Muscle of arm (tissue), 14 donors: ENCODE measurements at places on chromosomes 7 and 10. TPM values are rescaled to one million over a fixed set of nuclear protein-coding genes. Genes with fewer than 3 reads are reported as not detected.

GRCh38 chr10:1297566-1298301, 241.5 kb downstream of the WDR37 start:
- no peak for DNase-seq

DNA sequence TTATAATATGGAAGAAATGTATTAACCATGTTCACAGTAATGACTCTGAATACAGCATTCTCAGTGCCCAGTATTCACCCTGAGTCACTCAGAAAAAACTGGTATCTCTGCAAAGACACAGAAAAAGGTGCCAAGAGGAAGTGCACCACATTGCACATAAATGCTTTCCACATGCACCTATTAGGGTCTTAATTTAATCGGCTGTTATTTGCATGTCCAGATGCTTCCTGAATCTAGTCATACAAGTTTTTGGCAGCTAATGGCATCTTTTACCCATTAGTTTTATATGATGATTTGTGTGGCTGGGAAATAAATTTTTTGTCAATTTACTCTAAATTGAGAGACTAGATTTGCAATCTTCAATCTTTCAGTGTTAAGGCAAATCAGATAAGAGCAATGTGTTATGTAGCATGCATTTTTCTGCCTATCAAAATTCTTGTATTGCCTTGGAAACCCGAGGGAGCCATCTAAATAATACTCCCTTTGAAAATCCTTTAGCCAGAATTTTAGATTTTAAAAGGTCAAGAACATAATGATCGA, 58.2 kb downstream of the ZNF680 start:
- DNase-seq: no peak

DNA sequence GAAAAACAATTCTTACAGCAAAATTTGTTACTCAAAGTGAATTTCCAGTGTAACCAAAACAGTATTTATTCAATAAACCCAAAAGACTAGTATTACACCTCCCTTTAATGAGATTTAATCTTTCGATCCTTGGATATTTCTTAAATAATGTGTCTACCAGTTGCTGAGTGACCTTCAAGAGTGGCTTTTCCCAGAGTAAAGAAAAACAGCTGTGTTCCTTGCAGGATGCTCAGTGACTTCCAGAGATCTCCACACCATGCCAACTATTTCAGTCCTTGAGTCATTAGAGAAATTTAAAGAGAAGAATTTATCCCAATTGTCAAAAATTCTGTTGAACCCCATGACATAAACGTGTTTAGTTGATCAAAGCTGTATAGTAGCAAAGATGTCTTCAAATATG, 44.0 kb downstream of the IMMP2L start:
- DNase-seq: no peak

DNA sequence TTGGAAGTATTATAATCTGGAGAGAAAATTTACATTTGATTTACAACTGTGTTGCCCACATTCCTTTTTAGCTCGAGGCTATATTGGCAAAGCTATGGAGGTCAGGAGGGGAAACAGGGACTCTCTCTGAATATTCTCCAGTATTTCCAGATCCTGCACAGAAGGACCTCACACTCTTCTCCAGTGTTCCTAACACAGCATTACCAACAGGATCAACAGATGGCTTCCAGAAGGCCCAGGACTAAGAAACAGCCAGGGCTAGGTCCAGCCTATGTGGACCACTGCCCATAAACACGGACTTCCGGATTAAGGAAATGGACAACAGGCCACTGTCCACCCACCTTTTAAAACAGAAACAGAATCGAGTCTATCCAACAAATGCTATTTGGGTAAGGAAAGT, 65.3 kb downstream of the CHCHD3 start:
- no peak for DNase-seq

DNA sequence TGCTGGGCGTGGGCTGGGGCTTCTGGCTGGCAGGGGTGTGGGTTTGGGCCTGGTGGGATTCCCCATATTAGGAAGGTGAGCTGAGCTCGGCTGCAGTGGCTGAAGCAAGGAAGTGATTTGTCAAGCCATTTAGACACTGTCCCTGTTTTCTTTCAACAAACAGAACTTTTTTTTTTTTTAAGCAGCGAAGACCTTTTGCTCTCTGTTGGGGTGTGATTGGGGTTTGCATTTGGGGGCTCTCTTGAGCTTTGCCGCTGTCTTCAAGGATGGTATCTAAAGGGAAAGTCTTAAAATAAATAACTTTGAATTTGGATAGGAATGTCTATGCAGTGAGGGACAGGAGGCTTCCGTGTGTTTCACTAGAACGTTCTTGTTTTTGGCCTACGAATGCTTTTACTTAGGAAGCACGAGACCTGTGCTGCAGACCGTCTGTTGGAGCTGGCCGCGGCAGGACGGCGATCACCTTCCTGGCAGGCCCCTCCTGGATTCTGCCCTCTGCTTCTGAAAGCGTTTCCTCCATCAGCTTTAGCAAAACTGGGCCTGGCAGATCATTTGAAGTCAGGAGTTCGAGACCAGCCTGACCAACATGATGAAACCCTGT, 43.9 kb downstream of the FOXK1 start:
- DNase-seq: no peak

GRCh38 chr7:108294595-108294994, 161.6 kb downstream of the NRCAM start:
- DNase-seq: no peak

DNA sequence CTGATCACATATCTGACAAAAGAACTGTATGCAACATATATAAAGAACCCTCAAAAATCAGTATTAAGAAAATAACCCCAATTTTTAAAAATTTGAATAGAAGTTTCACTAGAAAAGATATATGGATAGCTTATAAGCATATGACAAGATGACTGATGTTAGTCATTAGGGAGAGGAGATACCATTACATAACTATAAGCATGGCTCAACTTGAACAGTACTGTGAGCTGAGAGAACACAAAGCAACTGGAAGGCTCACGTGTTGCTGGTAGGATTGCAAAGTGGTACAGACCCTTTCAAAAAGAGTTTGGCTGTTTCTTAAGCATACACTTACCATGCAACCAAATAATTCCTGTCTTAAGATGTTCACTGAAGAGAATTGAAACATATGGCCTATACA, 14.7 kb downstream of the CCDC71L start:
- no peak for DNase-seq

CHN2 gene
- polyA plus RNA-seq: 16.7 TPM

GRCh38 chr7:112481833-112482670, 1.3 kb downstream of the LSMEM1 start:
- no peak for DNase-seq

DNA sequence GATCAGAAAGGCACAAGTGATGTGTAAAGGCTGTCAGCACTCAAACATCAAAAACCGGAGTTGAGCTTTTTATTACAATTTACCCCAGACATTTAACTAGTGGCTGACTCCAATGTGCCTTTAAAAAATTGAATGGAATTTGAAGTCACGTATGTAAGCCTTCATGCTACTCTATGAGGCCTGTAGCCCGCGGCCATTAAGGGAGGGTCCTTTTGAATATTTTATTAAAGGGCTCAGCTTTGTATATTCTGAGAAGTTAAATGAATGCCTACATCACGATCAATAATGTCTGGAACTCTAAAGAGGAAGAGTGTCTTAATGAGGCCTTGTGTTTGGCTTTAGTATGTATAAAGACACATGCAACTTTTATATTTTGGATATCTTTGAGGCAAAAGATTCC, 916.6 kb upstream of the CELF2 start:
- no peak for DNase-seq

GRCh38 chr10:24915304-24915703, 37.1 kb downstream of the PRTFDC1 start:
- DNase-seq: no peak

DNA sequence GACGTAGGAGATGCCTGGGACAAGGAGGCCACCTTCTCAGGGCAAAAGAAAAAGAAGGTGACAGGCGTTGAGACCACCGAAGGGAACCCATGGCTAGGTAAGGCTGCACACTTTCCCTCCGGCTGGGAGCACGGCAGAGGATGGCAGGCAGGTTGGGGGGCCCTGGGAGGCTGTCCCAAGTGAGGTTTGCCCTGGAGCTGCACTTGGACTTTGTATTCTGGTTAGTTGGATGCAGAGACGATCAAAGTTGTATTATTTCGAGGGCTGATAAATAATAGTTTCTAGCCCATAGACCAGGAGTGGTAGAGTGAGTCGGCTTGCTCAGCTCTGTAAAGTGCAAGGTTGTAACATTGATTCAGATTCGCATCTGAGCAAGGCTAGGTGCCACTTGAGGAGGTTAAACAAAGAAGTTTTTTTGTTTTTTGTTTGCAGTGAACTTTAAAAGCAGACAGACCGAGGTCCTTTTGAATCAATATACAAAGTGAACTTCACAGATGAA, 608 bp downstream of the ENTPD7 start:
- no peak for DNase-seq

- no peak for DNase-seq
These were observed 170.6 kb downstream of the ARHGAP21 start for GRCh38 chr10:24553051-24553612.

- no peak for DNase-seq
These were observed 7.1 kb downstream of the MNX1 start for GRCh38 chr7:157003445-157003755.

TAS2R4 gene
- 2.8 TPM for polyA plus RNA-seq
